Foreskin keratinocyte (primary cell): ENCODE measurements at places on chromosomes 5 and 9. TPM values are rescaled to one million over a fixed set of nuclear protein-coding genes. Genes with fewer than 3 reads are reported as not detected.

PCDH1 gene
- total RNA-seq = 2.2 and 12.1 TPM in 2 replicates

DNA sequence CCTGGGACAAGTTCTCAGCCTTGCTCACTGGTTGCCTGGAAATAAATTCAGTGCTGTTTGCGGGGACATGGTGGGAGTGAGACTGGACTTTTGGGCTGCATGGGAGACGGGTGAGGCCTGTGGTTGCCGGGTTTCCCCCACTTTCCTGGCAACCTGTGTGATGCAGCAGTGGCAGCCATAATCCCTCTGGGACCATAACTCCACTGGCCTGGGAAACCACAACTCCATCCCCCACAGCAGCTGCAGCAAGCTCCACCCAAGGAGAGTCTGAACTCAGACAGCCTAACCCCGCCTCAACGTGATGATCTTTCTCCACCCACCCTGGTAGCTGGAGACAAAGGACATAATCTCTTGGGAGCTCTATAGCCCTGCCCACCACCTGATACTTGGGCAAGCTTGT, 349.9 kb downstream of the PIK3R1 start:
- no peak for DNase-seq

DNA sequence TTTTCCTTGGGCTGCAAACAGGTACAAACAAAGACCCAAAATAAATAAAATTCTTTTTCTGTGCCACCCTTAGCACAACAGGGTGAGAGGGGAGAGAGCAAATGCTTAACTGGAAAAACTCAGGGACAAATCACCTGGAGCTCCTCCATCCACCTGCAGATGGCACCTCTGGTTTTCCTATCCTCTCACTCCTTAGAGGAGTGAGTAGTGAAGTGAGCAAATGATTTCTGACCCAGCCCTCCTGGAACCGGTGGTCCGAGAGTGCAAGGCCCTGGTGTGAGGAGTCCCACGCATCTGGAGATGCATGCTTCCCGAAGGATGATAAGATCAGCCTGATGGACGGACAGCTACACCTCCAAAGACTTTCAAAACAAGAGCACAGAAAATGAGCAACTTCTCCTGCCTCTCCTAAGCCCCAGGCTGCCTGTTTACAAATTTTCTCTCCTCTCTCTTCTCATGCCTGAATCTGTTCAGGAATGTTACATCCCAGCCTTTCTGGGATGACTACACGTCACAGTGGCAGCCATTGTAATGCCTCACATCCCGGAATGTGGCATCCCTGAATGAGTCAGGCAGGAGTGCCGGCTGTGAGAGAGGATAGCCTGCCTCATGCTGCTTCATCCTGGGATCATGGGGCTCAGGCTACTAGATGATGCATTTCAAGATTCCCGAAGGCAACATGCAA, 86.4 kb downstream of the ADRB2 start:
- DNase-seq = peak; percentile 100

DNA sequence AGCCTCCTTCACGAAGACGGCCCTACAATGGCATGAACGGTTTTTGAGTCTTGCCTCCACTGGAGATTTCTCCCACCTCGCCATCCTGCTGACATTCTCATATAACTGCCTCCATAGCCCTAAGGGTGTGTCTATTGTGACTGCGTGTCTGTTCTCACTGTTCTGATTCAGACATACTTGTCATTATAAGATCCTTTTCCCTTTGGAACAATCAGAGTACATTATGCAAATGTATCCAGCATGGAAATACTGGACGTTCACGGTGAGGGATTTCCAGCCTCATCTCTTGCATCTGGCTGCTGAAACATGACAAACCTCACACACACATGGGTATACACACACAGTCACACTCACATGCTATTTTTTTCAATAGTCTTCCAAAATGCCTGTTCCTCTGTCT, 402.1 kb downstream of the DIRAS2 start:
- DNase-seq = no peak

- no peak for DNase-seq
These were observed 21.6 kb downstream of the KLF9 start for GRCh38 chr9:70392850-70393249.

SH3RF2 gene
- 37.1 and 40.7 TPM in 2 replicates for total RNA-seq

- no peak for DNase-seq
These were observed 8.7 kb upstream of the NDUFB6 start for GRCh38 chr9:32581512-32582143.

- no peak for DNase-seq
These were observed 693.2 kb upstream of the CHD1 start for GRCh38 chr5:99621772-99622681.

DNA sequence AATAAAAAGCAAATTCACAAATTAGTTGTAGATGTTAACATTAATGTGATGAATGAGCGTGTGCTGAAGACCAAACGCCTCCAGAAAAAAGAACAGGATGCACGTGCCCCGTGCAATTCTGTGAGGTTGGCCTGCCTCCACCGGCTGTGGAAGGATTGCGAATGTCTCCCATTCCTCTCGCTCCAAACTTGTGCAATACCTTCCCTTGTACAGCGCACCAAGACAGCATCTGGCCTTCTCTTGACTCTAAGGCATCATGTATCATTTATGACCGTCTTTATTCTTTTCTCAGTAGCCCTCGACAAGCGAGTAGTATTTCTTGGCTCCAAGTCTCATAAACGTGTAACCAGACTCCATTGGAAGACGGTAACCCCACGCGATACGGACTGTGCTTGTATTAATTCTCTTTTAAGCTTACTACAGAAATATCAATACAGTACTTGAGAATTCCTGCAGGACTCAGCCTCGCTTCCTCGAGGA, 1.5 kb upstream of the TESK1 start:
- no peak for DNase-seq

OSTF1 gene
- 48.1 and 50.0 TPM in 2 replicates for total RNA-seq

DNA sequence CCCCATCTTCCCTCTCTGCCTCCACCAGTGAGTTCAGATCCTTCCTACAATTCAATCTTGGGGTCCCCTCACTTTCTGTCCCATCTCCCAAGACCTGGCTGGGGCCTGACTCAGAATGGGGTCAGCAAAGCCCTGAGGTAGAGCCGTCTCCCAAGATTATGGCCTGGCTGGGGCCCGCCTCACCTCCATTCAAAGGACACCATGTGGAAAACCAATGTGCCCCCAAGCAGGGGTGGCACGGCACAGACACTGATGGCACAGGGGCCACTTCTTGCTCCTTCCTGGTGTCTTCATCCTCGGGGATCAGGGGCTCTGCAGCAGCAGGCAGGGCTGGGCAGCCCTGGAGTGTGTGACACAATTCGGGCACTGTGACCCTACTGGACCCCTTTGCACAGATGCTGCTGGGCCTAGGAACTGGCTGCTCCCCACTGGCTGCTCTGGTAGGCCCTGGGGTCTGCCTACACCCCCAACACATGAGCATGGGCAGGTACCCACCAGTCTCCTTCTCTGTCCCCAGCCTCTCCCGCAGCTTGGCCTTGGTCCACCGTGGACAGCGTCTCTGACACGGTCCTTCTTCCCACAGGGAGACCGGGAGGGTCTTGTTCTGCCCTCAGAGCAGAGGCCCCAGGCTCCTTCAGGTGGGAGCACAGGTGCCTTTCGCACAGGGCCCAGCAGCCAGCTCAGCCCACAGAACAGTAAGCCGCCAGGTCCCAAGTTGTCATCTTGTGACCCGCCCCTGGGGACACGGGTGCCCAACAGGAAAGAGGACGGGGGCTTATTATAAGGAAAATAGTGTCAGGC, 89.5 kb downstream of the ADAMTS2 start:
- DNase-seq = no peak

GLRA1 gene
- total RNA-seq = not detected in 2 replicates

C9 gene
- not detected in 2 replicates for total RNA-seq
